ENCODE measurements at places on chromosomes 7 and 10. TPM values are rescaled to one million over a fixed set of nuclear protein-coding genes. Genes with fewer than 3 reads are reported as not detected.

DNA sequence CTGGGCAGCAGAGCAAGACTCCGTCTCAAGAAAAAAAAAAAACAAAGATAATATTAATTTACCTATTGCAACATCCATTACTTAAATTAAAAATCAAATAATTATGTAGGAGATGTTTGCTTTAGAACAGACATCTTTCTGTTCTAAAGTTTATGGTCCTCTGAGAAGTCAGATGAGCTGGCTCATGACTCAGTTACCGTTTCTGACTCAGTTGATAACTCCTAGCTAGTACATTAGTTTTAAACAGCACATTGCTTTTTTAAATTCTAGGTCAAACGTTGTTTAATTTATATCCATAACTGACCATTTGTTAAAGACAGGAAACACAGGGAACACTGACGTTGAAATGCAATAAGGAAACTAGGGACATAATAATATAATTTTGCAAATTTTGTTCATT, 162.7 kb downstream of the ETV1 start:
- H3K27me3 ChIP-seq = no peaks in the 10 kb centered on the region
- no peaks in the 10 kb centered on the region for H3K36me3 ChIP-seq
- H3K4me3 ChIP-seq = no peak overlapping the region
- no peak overlapping the region for H3K27ac ChIP-seq

DNA sequence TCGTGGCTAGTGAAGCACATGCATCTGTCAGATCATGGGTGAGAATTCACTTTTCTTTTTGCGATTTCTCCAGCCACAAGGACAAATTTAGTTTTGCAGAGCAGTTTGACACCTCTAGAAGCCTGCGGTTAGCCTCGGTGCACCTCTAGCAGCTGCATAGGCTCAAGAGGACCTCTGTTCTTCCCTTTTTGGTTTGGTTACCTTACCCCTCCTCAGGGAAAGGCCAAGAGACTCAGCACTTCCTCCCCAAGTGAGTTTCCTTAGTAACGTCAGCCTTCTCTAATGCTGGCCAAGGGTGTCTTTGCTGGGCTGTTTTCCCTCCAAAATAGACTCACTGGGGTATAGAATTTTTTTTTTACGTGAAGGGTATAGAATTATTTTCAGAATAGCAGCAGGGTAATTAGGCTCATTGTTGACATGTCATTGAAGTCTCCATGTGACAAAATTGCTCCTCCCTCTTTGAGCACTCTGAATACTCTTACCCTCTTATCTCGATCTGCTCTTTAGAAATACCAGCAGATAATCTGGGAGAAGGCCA, 97.8 kb downstream of the AUTS2 start:
- no peaks in the 10 kb centered on the region for H3K27me3 ChIP-seq
- no peaks in the 10 kb centered on the region for H3K4me1 ChIP-seq
- DNase-seq = no peak
- H3K4me3 ChIP-seq = no peak overlapping the region

- no peaks in the 10 kb centered on the region for H3K36me3 ChIP-seq
- peaks cover 60% of the 10 kb centered on the region for H3K4me1 ChIP-seq
- H3K27ac ChIP-seq = peak overlapping the region; percentile 59
- H3K4me3 ChIP-seq = no peak overlapping the region
- peak; percentile 70 for DNase-seq
- no peaks in the 10 kb centered on the region for H3K27me3 ChIP-seq
These were observed 14.3 kb upstream of the RPA3 start for GRCh38 chr7:7732621-7733281.

GRCh38 chr7:41544241-41544640, 158.6 kb downstream of the INHBA start:
- no peaks in the 10 kb centered on the region for H3K27me3 ChIP-seq
- H3K27ac ChIP-seq = no peak overlapping the region
- no peak for DNase-seq
- H3K4me1 ChIP-seq = no peaks in the 10 kb centered on the region
- H3K4me3 ChIP-seq = no peak overlapping the region

- H3K36me3 ChIP-seq = no peaks in the 10 kb centered on the region
- H3K27me3 ChIP-seq = 0 out of 2 replicates have a peak, but pooled peaks cover 1% of the 10 kb centered on the region
- H3K4me3 ChIP-seq = no peak overlapping the region
These were observed 33.5 kb upstream of the ADAM12 start for GRCh38 chr10:126421756-126422256.

DNA sequence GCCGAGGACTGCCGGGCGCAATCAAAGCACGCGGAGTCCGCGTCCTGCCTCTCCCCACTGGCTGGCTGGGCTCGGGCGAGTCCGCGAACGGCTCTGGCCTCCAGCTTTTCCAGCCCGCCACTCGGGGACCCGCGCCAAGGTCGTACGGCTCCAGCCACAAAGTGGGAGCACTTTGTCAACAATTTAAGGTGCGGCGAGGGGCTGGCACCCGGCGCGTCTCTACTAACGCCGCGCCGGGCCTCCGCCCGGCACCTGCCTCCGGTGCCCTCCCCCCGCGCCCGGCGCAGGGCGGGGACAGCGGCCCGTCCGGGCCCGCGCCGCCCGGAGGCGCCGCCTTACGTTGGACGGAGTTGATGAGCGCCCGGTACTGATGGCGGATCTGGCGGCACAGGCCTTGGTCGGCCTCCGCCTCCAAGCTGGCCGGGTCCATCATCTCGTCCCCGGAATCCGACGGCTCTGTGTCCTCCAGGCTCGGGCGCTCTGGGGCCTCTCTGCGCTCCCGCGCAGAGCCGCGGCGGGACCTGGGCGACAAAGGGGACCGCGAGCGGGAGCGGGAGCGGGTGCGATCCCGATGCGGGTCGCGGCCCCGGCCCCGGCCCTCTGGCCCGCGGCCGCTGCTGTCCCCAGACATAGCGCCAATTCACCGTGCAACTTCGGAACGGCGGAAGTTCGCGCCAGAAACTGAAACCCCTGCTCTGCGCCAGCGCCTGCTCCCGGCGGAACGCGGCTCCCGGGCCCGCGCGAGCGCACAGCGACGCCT, at the start of gene NSMCE4A:
Gene NSMCE4A (minus strand): TSS at position 683 of the 760 bp plus-strand sequence. CDS start 52 bp downstream, at position 631.
- peak; percentile 60 for DNase-seq
- no peaks in the 10 kb centered on the region for H3K27me3 ChIP-seq
- peak within 1 kb of the TSS; percentile 69 for H3K4me3 ChIP-seq

DNA sequence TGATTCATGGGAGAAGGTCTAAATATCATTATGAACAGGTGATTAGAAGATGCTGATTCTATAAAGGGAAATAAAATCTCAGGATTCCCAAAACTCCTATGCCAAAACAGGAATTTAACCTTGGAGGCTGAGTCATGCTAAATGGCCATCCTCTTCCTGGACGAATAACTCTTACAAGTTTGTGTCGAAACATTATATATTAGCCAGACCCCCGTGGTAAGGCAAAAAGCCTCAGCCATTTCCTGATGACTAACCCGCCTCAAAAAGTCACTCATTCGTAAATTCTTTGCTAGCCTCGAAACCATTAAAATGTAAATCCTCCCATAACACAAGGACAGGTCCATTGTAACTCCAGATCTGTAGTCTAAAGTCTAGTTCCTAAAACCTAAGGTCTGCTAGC, 32.0 kb downstream of the CUL2 start:
- no peak overlapping the region for H3K27ac ChIP-seq
- H3K36me3 ChIP-seq = peaks cover 9% of the 10 kb centered on the region
- no peaks in the 10 kb centered on the region for H3K4me1 ChIP-seq
- peak; percentile 3 for DNase-seq

- DNase-seq = no peak
- no peaks in the 10 kb centered on the region for H3K36me3 ChIP-seq
- H3K4me3 ChIP-seq = peak overlapping the region; percentile 43
- no peak overlapping the region for H3K27ac ChIP-seq
- peaks cover 49% of the 10 kb centered on the region for H3K4me1 ChIP-seq
These were observed 20.7 kb upstream of the ZMIZ1 start for GRCh38 chr10:79047875-79048638.

C10orf105 gene
- not detected for total RNA-seq

MSMB gene
- total RNA-seq = not detected

GRCh38 chr7:72405418-72405817, 6.7 kb downstream of the CALN1 start:
- H3K27me3 ChIP-seq = peaks cover 36% of the 10 kb centered on the region
- H3K36me3 ChIP-seq = no peaks in the 10 kb centered on the region
- no peaks in the 10 kb centered on the region for H3K4me1 ChIP-seq
- no peak for DNase-seq
- no peak overlapping the region for H3K4me3 ChIP-seq
- H3K27ac ChIP-seq = no peak overlapping the region

GRCh38 chr10:60576130-60577069, 186.7 kb upstream of the ANK3 start:
- H3K36me3 ChIP-seq = no peaks in the 10 kb centered on the region
- H3K27ac ChIP-seq = no peak overlapping the region
- no peaks in the 10 kb centered on the region for H3K27me3 ChIP-seq
- no peak overlapping the region for H3K4me3 ChIP-seq
- DNase-seq = no peak

COPS6 gene
- 33.4 TPM for total RNA-seq

DNA sequence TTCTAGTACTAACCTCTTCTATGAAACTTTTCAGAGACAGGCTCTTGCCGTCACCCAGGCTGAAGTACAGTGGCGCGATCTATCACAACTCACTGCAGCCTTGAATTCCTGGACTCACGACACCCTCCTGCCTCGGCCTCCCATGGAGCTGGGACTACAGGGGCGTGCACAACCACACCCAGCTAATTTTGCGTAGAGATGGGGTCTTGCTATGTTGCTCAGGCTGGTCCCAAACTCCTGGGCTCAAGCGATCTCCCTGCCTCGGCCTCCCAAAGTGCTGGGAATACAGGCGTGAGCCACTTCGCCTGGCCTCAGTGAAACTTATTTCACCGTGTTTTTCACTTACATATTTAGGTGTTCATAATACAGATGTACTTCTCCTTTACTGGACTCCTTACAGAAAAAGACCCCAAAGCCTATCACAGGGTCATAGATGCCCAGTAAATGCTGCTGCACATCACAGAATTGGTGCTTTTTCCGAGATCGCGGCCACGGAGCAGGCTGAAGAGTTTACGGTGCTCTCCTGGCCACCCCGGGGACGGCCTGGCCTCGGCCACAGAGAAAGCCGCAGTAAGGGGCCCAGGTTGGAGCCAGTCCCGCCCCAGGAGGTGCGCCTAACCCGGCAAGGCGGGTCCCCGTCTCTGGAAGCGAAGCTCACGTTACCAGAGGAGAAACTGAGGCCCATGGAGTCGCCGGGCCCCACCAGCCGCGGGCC, 595 bp downstream of the TBL2 start:
- peak; percentile 30 for DNase-seq
- no peaks in the 10 kb centered on the region for H3K27me3 ChIP-seq
- H3K4me1 ChIP-seq = peaks cover 45% of the 10 kb centered on the region
- H3K27ac ChIP-seq = peak overlapping the region; percentile 82
- peaks cover 24% of the 10 kb centered on the region for H3K36me3 ChIP-seq

- H3K27ac ChIP-seq = no peak overlapping the region
- no peak for DNase-seq
- no peaks in the 10 kb centered on the region for H3K27me3 ChIP-seq
- H3K4me3 ChIP-seq = no peak overlapping the region
- peaks cover 5% of the 10 kb centered on the region for H3K4me1 ChIP-seq
- no peaks in the 10 kb centered on the region for H3K36me3 ChIP-seq
These were observed 174.2 kb downstream of the KMT2E start for GRCh38 chr7:105188201-105188600.

- H3K27me3 ChIP-seq = no peaks in the 10 kb centered on the region
- DNase-seq = peak; percentile 81
- peaks cover 30% of the 10 kb centered on the region for H3K4me1 ChIP-seq
- peak overlapping the region; percentile 64 for H3K27ac ChIP-seq
- 0 out of 3 replicates have a peak, but pooled peaks cover 5% of the 10 kb centered on the region for H3K36me3 ChIP-seq
- H3K4me3 ChIP-seq = no peak overlapping the region
These were observed 12.0 kb upstream of the RHOBTB1 start for GRCh38 chr10:60955957-60956425.

UNC5B gene
- not detected for total RNA-seq
